ENCODE measurements at places on chromosomes 1 and 21.

DNA sequence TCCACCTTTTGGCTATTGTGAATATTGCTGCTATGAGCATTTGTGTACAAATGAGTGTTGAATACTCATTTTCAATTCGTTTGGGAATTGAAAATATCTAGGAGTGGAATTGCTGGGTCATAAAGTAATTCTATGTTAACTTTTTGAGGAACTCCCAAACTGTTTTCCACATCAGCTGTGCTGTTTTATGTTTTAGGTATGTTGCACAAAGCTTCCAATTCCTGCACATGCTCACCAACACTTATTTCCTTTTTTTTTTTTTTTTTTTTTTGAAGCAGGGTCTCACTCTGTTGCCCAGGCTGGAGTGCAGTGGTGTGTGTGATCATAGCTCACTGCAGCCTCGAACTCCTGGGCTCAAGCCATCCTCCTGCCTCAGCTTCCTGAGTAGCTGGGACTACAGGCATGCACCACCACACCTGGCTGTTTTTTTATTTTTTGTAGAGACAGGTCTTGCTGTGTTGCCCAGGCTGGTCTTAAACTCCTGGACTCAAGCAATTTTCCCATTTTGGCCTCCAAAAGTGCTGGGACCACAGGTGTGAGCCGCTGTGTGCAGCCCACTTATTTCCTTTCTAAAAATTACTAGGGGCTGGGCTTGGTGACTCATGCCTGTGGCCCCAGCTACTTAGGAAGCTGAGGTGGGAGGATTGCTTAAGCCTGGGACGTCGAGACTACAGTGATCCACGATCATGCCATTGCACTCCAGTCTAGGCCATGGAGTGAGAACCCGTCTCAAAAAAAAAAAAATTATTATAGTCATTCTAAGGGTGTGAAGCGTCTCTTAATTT lies 33.4 kb downstream of the TMCC2 start:
- no peak for DNase-seq

DNA sequence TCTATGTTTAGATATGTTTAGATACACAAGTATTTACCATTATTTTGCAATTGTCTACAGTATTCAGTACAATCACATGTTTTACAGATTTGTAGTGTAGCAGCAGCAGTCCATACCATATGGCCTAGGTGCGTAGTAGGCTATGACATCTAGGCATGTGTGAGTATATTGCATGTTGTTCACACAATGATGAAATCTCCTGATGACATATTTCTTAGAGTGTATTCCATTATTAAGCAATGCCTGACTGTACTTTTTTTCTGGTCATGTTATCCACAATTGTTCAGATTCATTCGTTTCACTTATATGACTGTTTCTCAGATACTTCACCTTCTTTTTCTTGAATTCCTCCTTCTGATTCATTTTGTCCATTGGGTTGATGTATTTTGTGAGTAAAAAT lies 9.9 kb upstream of the BACE2 start:
- no peak for DNase-seq

DNA sequence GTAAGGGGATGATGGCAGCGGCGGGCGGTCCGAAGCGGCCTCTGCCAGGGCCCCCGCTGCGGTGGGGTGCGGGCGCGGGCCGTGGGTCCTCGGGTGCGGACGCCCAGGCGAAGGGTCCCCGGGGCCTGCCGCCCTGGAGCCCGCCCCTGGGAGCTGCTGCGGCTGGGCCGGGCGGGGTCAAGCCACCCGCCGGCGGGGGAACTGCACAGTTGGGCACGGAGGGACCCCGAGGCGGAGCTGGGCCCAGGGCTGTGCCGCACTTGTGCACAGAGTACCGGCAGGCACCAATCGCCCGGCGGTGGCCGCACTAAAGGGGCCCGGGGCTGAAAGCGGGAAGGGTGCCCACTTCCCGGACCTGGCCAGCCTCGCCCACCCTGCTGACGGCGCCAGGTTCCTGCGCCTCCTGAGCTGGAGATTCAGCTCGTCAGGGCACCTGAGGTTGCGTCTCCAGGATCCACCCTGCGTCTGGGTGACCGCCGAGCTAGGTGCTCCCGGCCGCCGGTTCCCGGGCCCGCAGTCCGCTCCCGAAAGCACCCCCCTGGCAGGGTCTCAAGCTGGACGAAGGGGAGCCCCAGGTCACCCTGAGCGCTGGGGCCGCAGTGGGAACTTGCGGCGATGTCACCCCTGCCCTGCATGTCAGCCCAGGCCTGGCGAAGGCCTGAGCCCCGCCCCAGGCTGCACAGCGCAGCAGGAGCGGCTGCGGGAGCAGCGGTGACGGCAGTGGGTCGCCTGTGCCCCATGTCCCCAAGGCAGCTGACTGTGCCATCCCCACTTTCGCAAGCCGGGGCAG lies 56.7 kb upstream of the ETV3 start:
- DNase-seq, result no peak

- no peak for DNase-seq
Measured at GRCh38 chr1:99660496-99660895, 14.6 kb downstream of the PALMD start.

DNA sequence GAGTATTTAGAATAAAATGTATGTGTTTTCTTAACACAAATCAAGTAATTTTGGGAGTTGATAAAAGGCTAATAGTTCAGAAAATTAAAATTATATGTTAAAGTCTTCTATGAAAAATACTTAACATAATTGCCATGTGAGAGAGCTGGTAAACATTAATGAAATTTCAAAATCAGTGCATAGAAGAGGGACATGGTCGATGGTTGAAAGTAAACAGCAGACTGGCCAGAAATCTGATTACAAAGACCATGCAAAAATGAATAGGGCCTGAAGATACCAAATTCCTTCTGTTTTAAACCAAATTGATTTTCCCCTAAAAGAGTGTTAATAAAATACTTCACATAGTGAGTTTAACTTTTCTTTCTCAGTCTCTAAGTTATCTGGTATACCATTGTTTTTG lies 128.3 kb downstream of the GABPA start:
- DNase-seq, result no peak

DNA sequence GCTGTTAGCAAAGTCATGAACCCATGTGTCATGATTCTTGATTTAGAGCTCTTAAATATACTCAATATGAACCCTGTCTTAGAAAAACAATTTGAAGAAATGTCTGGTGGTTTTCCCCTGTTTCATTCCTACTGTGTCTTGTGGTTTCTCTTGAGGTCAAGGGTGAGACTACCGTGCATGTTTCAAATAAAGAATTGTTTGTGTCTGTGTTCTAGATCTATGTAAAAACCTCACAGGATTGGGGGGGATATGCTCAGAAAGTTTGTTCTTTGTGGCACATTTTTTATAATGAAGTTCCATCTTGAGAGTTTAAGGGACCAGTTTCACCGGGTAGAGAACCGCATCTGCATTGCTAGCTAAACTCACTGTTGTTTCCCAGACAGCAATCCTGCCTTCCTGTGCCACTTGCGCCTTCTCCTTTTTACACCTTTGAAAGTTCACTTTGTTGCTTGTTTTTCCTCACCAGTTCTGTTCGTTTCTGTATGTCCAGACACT lies 30.9 kb upstream of the CACYBP start:
- DNase-seq, result no peak

GRCh38 chr1:236692128-236692527 lies 5.8 kb downstream of the ACTN2 start:
- no peak for DNase-seq

GRCh38 chr1:177969109-177969508 lies 749 bp downstream of the SEC16B start:
- no peak for DNase-seq

GRCh38 chr1:37133276-37134145 lies 99.2 kb upstream of the GRIK3 start:
- DNase-seq, result peak; percentile 83

GRCh38 chr1:26791626-26792025 lies 3.9 kb downstream of the PIGV start:
- no peak for DNase-seq

DNA sequence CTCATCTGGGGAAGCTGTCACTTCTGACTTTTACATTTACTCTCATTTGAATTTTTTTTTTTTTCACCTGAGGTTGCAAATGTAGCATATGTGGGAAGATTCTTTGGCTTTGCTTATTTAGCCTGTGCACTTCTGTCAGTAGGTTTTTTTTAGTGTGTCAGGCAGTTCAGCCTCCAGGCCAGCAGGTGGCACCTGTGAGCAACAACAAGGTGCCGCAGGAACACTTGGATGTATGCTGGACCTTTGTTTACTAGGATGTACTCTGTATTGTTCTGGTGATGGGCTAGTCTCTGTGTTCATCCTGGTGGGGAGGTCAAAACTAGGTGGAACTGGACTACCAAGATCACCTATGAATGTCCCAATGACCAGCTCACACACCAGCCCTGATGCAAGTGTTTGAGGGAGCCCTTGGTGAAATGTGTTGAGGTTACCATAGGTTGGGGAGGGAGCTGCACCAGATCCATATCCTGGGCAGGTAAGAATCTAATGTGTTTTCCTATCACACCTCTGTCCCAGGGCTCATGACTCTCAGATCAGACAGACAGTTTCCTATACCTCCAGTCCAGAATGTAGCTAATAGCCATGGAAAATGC lies 618.2 kb downstream of the BRINP3 start:
- no peak for DNase-seq

DNA sequence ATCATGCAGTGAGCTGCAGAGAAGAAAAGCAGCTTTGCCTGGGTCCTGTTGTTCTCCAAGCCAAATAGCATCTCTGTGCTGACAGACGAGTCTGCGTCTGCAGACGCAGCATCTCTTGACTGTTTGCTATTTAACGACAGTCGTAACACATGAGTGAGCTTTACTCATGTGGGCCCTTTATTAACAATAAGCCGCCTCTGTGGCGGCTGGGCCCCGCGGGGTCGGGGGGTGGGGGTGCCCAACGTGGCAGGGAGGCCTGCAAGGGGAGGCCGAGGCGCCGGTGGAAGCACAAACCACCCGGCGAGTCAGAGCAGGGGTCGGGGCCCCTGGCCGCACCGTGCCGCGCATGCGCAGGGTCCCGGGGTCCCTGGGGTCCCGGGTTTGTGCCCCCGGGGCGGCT lies 435.1 kb downstream of the KIF26B start:
- DNase-seq, result no peak

GRCh38 chr1:91282695-91283420 lies 121.8 kb downstream of the HFM1 start:
- peak; percentile 61 for DNase-seq

DNA sequence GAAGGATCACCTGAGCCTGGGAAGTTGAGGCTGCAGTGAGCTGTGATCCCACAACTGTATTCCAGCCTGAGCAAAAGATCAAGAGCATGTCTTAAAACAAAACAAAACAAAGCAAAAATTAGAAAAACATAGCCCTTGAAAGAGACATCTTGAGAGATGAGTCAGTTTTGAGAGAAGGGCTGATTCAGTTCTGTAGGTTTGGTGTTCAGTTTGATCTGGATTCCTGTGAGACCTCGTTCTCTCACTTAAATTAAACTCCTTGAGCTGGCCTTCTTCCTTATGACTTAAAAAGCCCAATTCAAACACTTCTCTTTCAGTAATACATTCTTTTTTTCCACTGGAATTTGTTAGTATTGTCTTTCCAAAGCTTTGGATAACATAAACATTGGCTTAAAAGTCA lies 164.2 kb downstream of the NRIP1 start:
- no peak for DNase-seq

DNA sequence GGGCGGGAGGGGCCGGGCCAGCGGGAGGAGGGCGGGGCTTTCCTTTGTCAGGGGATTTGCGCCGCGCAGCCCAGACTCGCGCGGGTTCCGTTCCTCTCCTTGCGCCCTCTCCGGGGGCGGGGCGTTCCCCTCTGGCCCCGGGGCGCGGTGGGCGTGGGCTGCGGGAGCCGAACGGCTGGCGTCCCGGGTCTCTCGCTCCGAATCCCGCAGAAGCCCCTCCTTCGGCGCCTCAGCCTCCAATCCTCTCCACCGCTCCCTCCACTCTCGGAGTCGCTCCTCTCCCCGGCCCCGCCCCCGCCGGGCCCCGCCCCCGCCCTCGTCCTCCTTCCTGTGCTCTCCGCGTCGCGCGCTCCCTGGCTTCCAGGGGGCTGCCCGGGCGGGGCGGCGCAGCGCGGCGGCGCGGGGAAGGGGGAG lies 82.8 kb upstream of the BMP8A start:
- peak; percentile 95 for DNase-seq
